Spinal cord (tissue), 10 donors: ENCODE measurements at places on chromosomes 13 and 19.

DNA sequence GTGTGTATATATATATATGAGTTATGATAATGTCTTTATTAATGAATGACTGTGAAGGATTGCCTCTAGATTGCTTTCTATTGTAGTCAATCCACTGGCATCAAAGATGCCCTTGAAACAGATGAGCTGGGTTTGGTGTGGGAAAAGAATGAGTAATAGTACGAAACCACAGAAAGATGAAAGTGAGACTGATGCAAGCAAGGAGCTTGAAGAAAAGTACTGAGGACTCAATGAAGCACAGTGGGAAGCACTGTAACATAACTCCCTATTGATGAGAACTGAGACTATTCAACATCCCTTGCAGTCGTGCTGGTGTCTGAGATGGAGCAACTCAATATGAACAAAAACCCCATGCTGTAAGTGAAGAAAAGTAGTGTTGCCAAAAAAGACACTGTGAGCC lies 1794.2 kb downstream of the SLITRK5 start:
- no peak overlapping the region for H3K27ac ChIP-seq
- no peaks in the 10 kb centered on the region for H3K4me1 ChIP-seq
- no peak overlapping the region for H3K4me3 ChIP-seq
- H3K36me3 ChIP-seq = no peaks in the 10 kb centered on the region
- no peak for DNase-seq

DNA sequence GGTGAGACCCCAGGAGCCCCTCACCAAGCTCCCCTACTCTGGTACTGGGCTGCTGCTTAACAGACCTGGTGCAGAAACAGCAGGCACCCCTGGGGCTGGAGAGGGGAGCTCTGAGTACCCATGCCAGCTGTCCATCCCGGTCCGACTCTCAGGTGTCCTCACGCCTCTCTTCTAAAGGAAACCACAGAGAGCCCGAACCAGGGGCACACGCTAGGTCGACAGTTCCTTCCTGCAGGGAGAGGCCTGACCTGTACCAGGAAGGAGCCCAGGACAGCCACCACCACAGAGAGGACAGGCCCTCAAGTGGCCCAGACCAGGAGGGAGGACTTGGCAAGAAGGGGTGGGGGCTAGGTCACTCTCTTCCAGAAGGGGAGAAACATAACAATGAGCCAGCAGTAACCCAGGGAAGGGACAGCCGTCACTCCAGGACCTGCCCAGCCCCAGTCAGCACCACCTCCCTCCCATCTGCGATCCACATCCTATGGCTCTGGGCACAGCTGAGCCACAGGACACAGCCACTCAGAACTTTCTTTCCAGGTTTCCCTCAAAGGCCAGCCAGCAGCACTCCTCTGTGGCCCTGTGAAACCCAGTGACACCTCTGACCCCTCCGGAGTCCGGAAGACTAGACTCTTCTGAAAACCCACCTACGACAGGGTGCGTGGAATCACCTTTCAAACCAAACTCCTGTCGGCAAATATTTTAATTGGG lies 13.0 kb upstream of the SLC35E1 start:
- H3K4me3 ChIP-seq = no peak overlapping the region
- DNase-seq = no peak
- peak overlapping the region; percentile 68 for H3K27ac ChIP-seq
- no peaks in the 10 kb centered on the region for H3K27me3 ChIP-seq

DNA sequence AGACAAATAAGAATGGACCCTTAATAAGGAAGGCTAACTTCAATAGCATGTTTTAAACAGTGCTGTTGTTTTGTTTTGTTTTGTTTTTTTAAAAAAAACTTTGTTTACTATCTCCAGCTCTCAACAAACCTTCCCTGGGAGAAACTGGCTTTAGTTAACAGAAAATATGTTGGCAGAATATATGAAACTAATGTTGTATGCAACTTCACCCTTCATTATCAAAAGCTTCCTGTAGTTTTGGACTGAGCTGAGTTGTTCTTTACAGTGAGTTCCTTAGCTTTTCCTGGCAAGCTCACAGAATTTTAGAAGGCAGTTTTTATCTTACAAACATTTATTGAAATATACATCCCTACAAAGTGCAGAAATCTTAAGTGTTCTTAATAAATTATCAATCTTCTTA lies 2480.7 kb upstream of the PCDH20 start:
- DNase-seq = no peak
- H3K4me3 ChIP-seq = no peak overlapping the region
- no peaks in the 10 kb centered on the region for H3K4me1 ChIP-seq
- no peaks in the 10 kb centered on the region for H3K36me3 ChIP-seq
- H3K27me3 ChIP-seq = no peaks in the 10 kb centered on the region

- H3K27ac ChIP-seq = no peak overlapping the region
- no peak for DNase-seq
- no peak overlapping the region for H3K4me3 ChIP-seq
- peaks cover 11% of the 10 kb centered on the region for H3K4me1 ChIP-seq
- no peaks in the 10 kb centered on the region for H3K36me3 ChIP-seq
- no peaks in the 10 kb centered on the region for H3K27me3 ChIP-seq
Observed at GRCh38 chr19:8025316-8025715, 19.9 kb upstream of the ELAVL1 start.

DNA sequence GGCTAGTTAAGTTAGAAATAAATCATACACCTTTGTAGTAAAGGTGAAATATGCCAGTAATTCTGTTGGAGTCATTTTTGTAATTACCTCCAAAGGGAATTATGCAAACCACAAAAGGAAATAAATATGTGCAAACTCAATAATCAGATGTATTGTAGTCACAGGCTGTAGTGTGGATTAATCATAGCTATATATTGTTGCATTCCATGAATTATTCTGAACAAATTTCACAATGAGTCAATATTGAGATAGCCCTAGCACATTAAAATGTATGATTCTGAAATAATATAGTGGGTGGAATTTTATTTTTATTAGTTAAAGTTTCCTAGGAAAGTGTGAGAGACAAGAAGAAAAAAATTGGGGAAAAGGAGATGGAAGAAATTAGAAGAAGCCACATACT lies 790.5 kb upstream of the PCDH20 start:
- no peak for DNase-seq
- no peak overlapping the region for H3K4me3 ChIP-seq
- no peaks in the 10 kb centered on the region for H3K36me3 ChIP-seq
- H3K27ac ChIP-seq = no peak overlapping the region
- H3K27me3 ChIP-seq = no peaks in the 10 kb centered on the region

DNA sequence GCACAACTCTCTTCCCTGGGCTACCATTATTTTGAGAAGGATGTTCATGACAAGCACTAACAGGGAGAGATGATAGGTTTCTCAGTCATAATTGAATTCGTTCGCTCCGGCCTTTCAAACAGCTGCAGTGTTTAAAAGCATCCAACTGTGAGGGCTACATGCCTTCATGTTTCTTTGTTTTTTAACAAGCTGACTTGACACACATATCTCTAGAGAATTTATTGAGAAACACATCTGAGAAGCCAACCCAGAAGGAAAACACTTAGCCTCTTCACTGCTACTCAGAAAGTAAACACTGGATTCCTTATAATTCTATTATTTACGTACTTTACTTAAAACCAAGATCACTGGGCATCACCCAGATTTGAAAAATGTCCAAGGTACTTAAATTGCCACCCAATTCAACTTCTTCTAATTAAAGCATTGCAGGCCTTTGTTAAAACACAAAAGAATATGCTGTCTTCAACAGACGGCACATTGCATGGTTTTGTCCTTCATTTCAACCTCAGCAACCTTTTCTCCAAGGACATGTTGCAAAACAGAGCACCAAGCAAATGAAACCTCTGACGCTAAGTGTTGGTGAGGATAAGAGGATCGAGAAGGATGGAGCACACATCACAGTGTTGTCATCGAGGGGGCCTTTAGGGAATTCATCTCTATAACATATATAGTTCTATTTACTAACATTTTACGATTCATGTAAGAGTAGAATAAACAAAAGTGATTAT lies 75.8 kb downstream of the TBC1D4 start:
- H3K4me3 ChIP-seq = no peak overlapping the region
- no peak for DNase-seq
- H3K27ac ChIP-seq = no peak overlapping the region
- H3K4me1 ChIP-seq = no peaks in the 10 kb centered on the region
- H3K27me3 ChIP-seq = no peaks in the 10 kb centered on the region

GRCh38 chr13:27481766-27482165 lies 31.4 kb upstream of the MTIF3 start:
- no peaks in the 10 kb centered on the region for H3K4me1 ChIP-seq
- H3K4me3 ChIP-seq = no peak overlapping the region
- no peaks in the 10 kb centered on the region for H3K36me3 ChIP-seq
- no peak for DNase-seq
- H3K27me3 ChIP-seq = no peaks in the 10 kb centered on the region

DNA sequence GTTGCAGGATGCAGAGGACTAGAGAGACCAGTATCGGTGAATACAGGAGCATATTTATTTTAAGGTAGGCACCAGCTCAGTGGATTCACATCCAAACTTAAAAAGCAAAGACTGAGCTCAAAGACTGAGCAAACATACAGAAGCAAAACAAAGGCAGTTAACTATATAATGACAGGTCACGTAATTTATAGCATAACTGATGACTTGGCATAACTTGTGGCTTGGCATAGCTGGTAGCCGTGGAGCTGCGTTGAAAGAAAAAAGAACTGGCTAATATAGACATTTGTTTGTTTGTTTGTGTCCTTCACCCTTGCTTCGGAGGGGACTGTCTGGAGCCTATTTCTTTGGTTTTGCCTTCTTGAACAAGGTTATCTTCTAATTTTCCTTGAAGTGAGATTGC lies 33.7 kb downstream of the ZNF493 start:
- no peaks in the 10 kb centered on the region for H3K36me3 ChIP-seq
- DNase-seq = no peak
- H3K4me1 ChIP-seq = no peaks in the 10 kb centered on the region

DNA sequence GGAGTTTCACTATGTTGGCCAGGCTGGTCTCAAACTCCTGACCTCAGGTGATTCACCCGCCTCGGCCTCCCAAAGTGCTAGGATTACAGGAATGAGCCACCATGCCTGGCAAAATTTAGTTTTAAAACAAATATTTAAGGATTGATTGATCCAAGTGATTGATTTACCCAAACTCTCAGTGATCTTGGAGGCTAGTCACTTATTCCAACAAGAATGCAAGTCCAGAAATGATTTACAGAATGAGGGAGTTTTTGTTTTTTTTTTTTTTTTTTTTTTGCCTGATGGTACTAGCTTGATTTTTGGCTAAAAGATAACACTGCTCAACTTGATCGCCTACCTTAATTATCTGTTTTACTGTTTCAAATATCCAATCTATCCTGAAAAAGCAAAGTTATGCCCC lies 5.7 kb upstream of the TEX26 start:
- no peaks in the 10 kb centered on the region for H3K4me1 ChIP-seq
- H3K36me3 ChIP-seq = no peaks in the 10 kb centered on the region

DNA sequence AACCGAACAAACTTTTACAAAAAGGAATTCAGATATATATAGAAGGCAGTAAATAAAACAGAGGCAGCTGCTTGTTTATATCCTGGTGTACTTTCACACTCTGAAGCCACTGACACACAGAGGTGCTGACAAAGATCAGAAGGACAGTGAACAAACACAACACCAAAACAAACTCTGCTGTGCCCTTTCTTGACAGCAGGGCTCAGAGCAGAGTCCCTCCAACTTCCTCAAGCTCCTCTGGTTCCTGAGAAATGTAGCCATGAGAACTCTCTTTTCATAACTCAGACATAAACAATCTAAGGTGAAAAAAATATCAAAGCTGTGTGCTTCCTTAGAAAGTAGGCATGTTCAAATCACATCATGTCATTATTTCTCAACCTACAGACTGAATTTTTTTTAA lies 1052.8 kb upstream of the SPRY2 start:
- H3K4me3 ChIP-seq = no peak overlapping the region
- H3K4me1 ChIP-seq = no peaks in the 10 kb centered on the region
- no peak overlapping the region for H3K27ac ChIP-seq
- no peak for DNase-seq
- H3K27me3 ChIP-seq = no peaks in the 10 kb centered on the region

DNA sequence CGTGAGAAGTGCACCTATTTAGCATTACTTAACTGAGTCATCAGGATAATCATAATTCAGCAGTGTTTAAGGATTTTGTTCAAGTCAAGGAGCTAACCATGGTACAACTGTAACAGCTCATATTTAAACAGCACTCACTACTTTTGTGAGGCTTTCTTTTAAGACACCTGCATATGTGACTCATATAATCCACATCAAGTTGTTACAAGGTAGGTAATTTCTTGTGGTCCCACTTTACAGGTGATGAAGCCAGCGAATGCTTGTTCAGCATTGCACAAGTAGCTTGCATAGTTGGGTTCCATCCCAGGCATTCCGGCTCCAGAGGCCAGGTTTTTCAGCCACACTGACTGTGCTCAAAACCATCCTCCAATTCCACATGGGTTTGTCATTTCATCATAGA lies 569.2 kb downstream of the MYO16 start:
- no peaks in the 10 kb centered on the region for H3K27me3 ChIP-seq
- no peaks in the 10 kb centered on the region for H3K36me3 ChIP-seq
- DNase-seq = no peak
- no peak overlapping the region for H3K27ac ChIP-seq
- H3K4me1 ChIP-seq = no peaks in the 10 kb centered on the region

DNA sequence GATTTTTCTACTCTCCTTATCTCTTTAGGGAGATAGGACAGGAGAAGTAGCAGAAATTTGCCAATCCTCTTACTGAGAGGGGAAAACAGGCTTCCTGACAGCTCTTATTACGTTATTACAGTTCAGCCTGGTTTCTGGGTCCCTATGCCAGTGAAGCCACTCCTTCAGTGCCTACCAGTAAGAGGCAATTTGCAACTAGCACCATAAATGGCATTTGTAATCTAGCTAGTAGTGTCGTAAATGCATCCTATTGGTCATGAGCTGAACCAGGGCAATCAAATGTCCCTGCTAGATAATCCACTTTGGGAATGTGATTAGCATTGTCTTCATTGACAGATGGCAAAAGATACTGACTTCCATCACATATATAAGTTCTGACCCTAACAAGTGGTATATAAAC lies 428.8 kb downstream of the DCT start:
- no peak overlapping the region for H3K4me3 ChIP-seq
- H3K36me3 ChIP-seq = no peaks in the 10 kb centered on the region
- no peak overlapping the region for H3K27ac ChIP-seq

- no peaks in the 10 kb centered on the region for H3K4me1 ChIP-seq
- no peaks in the 10 kb centered on the region for H3K36me3 ChIP-seq
- H3K27me3 ChIP-seq = no peaks in the 10 kb centered on the region
- no peak overlapping the region for H3K4me3 ChIP-seq
- DNase-seq = no peak
- H3K27ac ChIP-seq = no peak overlapping the region
Observed at GRCh38 chr13:36259361-36260137, 38.1 kb downstream of the CCDC169 start.

DNA sequence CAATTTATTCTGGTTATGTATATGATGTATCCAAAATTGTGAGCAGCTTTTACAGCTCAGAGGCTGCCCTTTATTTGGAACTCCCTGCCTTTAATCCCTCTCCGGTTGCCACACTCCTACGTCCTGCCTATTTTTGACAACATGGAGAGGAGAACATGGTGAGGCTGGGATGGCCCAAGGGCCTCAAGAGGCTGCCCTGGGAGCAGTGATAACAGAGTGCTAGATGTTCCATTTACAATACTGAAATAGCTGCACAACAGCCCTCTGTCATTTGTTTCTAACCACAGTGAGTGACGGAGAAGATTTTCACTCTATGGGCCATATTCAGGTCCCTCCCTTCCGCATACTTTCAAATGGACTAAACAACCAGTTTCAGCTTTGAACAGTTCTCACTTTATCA lies 33.4 kb downstream of the STARD13 start:
- H3K4me3 ChIP-seq = no peak overlapping the region
- no peaks in the 10 kb centered on the region for H3K36me3 ChIP-seq

GRCh38 chr19:5251096-5252065 lies 89.2 kb downstream of the PTPRS start:
- no peaks in the 10 kb centered on the region for H3K27me3 ChIP-seq
- H3K4me3 ChIP-seq = no peak overlapping the region
- no peak overlapping the region for H3K27ac ChIP-seq
- peaks cover 66% of the 10 kb centered on the region for H3K36me3 ChIP-seq
- no peak for DNase-seq
